ENCODE measurements at places on chromosomes 3 and 15.

GRCh38 chr3:158267015-158267414 lies 157.1 kb downstream of the RSRC1 start:
- DNase-seq = no peak

GRCh38 chr3:30493911-30494311 lies 112.5 kb upstream of the TGFBR2 start:
- no peak for DNase-seq

DNA sequence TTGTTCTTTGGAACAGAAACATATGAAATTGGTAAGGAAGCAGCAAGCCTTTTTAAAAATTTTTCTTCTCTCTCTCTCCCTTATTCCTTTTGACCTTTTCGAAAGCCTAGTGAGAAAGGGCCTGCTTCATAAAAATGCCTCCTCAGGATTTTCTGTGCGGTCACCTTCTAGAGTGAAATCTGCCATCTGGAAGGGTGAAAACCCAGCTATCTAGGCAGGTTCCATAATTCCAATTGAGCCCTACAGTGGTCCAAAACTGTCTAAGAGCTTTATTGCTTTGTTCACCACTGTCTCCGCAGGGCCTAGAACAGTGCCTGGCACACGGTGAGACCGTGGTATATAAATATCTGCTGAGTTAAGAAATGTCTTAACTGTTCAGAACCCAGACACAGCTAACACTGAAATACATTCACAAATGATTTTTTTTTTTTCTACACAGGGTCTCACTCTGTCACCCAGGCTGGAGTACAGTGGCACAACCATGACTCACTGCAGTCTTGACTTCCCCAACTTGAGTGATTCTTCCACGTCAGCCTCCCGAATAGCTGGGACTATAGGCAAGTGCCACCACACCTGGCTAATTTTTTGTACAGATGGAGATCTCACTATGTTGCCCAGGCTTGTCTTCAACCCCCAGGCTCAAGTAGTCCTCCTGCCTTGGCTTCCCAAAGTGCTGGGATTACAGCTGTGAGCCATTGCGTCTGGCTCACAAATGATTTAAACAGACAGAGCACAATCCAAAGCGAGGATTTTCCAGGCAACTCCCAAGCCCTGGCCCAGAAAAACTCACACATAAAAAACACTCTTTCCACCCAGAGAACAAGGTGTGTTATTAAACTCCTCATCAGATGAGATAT lies 64.4 kb downstream of the FRMD4B start:
- DNase-seq = no peak

GRCh38 chr3:39329493-39329892 lies at the start of gene CCR8:
TSS of gene CCR8 (plus strand) at chr3:39329709. CDS start at chr3:39332332, 2,623 bp downstream.
- no peak for DNase-seq

DNA sequence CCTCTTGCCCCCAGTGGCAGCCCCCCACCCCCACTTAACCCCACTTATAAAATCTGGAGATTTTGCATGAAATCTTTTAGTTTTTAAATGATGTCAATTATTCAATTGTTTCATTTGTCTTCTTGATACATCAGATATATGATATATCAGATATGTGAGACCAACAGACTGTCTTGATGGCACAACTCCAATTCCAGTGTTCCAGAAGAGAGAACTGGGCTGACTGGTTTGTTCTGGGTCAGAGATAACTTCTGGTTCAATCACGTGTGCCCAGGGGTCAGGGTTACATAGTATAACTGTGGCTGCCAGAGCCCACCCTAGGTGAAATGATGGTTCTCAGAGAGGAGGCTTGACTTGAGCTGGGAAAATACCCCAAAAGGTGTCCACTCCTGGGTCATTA lies 32.4 kb upstream of the ATG7 start:
- DNase-seq = no peak

- no peak for DNase-seq
Measured at GRCh38 chr3:184598574-184598927, 37.0 kb downstream of the EPHB3 start.

GRCh38 chr15:88331291-88331690 lies 74.8 kb upstream of the NTRK3 start:
- peak; percentile 31 for DNase-seq
